CD4-positive, alpha-beta memory T cell (primary cell): ENCODE measurements at places on chromosomes 11 and 22.

- DNase-seq: no peak
Measured at GRCh38 chr11:84091212-84091986, 805.2 kb upstream of the CCDC90B start.

DNA sequence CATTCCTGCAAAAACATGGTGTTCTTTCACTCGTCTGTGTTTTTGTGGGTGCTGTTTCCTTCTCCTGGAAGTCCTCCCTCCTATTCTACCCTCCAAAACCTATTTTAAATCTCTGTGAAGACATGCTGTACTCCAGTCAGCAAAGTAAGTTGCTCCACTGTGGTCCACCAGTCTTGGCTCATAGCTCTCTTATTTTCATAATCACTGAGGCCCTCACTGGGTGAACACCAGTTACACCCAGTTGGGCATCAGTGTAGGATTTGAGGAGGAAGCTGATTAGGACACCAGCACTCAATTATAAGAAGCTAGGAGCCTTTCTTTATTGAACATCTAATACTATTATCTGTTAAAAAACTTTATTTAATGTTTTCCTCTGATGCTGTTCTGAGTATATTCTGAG lies 23.9 kb upstream of the EED start:
- no peak for DNase-seq

- DNase-seq: no peak
Measured at GRCh38 chr11:75652936-75653335, 15.9 kb downstream of the MAP6 start.

DNA sequence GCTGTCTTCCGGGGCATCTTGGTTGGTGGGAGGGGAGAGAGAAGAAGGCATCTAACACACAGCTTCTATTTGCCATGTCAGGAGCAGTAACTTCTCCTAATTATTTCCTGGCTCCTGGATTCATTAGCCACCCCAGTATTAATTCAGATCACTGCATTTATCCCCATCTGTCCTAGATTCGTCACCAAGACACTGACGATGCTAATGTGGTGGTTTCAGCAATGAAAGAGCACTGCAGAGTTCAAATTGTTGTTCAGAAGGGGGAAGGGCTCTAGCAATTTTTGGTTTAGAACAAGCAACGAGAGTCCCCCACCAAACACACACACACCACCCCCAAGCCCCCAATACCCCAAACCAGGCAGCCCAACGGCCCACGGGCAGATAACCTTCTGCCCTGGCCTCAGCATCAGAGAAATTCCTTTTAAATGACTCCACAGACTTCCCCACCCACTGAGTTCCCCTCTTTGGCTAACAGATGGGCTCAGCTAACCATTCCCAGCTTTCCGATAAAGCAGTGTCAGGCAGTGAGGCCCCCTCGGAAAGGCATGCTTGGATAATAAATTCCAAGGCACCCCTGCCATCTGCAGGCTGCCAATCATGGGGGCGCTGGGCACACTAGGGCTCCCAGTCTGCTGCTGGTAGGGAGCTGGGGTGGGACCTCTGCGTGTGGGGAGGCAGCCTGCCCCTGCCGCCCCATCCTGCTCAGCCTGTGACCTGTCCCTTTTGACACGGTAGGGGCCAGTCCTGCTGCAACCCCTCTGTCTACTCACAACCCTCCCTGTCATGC lies 453.5 kb downstream of the MIAT start:
- DNase-seq: no peak

DNA sequence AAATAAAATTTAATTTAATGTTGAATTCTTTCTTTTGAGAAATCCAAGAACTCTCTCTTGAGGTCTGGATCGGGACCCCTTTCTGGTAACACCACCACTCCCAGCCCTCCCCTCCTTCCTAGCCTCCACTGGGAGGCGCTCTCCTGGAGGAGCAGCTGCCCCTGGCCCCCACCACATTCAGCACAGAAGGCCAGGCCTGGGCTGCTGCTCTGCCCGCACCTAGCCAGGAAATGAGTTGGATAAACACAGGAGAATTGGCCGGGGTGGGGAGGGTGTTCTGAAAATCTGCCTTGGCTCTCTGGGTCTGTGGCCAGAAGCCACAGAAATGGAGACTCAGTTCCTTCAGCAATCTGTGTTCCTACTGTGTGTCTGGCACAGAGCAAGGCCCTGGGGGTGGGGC lies 31.2 kb downstream of the C22orf42 start:
- no peak for DNase-seq

GRCh38 chr11:15845261-15845660 lies 511.1 kb downstream of the SOX6 start:
- no peak for DNase-seq

DNA sequence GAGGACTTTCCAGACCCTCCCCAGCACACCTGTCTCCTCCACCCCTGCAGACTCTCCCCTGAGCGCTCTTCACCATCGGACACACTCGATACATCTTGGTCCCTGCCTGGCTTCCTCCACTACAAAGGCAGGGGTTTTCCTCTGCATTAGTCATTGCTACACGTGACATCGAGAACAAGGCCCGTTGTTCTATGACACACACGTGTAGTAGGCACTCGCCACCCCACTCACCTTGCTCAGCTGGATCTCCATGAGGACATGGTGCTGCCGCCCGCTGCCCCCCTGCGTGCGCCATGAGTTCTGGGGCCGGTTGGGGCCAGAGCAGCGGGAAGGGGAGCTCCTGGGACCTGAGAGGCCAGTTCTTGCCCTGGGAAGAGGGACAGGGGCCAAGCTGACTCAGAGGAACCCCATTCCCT lies 16.7 kb downstream of the ATG2A start:
- peak; percentile 96 for DNase-seq

DNA sequence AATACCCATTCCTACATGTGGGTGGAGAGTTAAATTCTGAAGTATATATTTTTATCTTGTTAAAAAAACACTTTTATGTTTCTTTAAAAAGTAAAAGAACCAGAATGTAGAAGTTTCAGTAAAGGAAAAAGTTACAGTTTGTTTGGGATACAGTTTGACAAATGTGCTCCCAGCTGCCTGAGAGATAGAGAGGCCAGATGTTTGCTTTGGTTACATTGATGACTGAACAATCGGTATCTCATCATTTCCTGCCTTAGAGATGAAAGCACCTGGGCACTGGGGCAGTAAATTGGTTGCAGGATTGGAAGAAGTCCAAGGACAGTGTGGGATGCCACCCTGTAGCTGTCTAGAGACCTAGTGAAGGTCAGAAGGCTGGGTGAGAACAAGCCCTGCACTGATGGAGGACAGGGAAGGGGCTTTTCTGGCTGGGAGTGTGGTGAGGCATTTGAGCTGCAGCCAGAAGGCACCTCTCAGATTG lies 16.6 kb downstream of the MED15 start:
- peak; percentile 33 for DNase-seq

DNA sequence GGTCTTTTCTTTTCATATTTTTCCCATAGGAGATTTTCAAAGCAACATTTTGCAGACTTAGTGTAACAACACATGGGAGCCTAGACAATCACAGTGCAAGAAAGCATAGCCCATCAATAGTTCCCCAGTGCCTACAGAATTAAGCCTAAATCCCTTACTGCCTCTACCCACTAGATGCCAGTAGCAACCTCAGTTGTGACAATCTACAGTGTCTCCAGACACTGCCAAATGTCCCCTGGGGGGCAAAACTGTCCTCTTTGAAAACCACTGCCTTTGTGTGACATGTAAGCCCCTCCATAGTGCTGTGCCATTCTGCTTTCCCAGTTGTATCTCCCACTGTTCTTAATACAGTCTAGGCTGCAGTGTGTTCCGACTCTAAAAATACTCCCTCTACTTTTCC lies 1329.0 kb downstream of the LRRC4C start:
- no peak for DNase-seq

DNA sequence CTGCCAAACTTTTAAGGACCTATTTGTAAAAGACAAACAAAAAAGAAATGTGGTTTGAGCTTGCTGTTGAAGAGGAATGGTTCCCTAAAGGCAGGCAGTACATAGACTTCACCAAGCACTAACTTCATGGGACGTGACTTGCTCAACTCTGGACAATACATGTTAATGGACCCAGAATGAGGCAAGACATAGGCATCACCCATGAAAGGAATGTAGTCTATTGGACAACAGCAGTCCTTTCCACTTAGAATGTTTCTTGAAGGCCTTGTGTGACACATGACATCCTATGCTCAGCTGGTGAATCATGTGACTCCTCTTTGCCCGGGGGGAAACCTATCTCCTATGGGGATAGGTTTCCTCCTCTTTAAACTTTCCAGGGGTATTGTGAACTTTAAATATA lies 246.4 kb upstream of the BLID start:
- DNase-seq: no peak

DNA sequence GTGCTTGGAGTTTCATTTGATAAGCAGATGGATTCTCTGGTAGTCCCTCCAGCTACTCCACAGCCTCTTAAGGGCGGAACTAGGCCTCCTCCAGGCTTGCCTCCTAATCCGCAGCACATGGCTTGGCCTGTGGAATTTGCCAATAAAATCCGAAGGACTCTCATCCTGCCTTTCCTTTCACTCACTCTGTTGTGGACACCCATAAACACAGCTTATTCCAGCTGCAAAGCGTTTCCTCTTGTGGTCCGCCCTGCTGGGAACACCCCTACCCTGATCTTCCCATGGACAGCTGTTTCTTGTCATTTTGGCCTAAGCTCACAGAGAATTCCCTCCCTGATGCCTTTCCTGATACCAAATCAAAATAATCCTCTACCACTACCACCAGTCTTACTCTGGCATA lies 546.2 kb downstream of the NTM start:
- DNase-seq: no peak

DNA sequence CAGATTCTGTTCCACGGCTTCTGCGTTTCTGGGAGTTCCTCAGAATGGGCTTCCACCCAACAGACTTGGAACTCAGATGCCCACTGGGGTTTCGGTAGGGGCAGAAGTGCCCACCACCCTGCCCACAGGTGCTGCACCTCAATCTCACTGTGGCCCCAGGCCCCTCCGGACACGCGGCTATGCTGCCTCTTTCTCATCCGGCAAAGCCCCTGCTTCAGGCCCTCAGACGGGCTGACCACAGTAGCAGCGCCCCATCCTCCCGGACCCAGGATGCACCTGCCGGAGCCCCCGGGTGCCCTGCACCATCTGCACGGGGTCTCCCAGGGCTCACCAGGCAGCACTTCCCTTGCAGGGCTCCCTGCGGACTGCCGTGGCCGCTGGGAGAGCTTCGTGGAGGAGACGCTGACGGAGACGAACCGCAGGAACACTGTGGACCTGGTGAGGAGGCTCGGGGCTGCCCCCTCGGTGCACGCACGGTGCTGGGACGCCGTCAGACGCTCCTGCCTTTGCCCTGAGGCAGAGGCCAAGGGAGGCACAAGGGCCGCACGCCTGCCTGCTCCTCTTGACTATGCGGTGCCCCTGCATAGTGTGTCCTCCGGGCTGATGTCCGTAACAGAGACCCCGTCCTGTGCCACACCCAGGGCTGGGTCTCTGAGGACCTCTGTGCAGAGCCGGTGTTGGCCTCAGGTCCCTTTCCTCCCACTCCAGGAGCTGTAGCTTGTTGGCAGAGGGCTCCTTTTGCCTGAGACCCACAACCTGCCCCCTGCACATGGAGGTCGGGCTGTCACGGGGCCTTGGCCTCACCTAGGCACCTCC lies 38.6 kb downstream of the SBF1 start:
- DNase-seq: no peak

- DNase-seq: no peak
Measured at GRCh38 chr11:77559686-77560401, 29.9 kb upstream of the AQP11 start.

DNA sequence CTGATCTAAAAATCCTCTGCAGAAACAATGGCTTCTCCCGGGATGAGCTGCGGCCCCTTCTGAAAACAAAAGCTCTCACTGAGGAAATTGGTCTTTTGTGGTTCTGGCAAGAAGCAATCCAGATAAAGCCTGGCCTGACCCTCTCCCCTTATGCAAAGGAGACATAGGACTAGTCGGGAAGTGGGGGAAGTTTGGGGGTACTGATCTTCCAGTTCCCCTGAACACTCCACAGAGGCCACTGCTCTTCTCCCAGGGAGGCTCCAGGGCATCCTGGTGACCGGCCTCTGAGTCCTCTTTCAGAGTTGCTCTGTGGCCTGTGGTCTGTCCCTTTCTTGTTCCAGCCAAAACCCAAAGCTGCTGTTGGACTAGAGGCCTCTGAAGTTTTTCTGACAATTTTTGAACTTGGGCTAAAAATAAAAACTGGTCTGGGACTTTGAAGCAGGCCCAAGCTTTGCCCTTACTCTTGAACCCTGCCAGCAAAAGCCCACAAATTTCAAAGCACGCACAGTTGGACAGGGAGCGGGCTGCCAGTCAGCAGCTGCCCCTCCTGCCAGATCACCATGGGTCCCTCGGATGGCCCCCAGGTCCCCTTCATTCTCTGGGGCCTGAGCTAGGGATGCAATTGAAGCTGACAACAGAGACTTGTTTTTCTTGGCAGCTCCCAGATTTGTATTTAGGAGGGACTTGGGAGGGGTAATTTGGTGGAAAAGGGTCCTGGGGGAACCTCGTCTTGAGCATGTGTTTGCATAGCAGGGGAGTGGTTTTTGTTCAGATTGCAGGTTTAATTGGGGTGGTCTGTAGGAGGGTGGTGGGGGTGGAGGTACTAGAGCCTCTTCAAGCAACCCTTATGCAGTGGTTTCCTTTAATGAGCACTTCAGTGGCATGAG lies 381.6 kb upstream of the CADM1 start:
- DNase-seq: no peak

GRCh38 chr22:30045494-30045887 lies 34.8 kb upstream of the HORMAD2 start:
- DNase-seq: no peak

GRCh38 chr11:6889835-6890234 lies 2.5 kb downstream of the OR2D2 start:
- DNase-seq: no peak

- no peak for DNase-seq
Measured at GRCh38 chr11:122765487-122766131, 72.7 kb upstream of the CRTAM start.

DNA sequence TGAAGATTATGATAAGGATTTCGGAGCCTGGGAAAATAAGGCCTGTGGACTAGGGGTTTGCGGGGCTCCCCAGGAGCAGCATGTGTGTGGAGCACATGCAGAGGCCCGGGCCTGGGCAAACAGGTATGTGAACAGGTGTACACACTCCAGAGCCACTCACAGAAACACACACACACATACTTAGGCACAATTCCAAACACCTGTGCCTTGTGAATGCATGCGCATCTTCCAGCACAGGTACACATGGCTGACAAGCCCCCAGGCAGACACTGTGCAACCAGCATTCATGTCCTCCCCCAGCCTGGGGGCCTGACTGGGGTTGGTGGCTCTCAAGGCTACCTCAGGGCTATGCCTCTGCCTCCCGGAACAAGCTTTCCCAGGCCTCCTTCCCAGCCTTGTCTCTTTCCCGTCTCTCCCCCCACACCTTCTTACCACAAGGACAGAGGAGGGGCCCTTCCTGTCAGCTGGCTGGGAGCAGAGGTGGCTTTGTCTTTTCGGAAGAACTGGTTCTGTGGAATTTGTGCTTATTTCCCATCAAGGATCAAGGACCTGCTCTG lies 2.6 kb upstream of the P2RY6 start:
- no peak for DNase-seq

DNA sequence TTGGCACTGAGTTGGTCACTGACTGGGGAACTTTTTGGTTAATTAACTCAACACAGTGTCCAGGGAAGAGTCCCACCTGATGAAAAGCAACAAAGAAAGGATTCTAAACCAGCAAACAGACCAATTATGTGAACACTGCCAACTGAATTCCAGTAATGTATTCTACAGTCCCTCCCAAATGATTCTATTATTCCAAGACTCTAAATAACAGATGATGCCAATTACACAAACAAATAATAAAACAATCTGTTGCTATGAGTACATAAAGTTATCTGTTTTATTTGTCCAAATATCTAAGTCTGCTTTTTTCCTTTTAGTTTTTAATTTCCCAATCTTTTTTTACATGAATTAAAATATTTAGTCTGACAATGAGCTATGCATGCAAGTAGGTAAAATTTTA lies 98.3 kb upstream of the TP53AIP1 start:
- no peak for DNase-seq
